ENCODE measurements at places on chromosomes 5 and 9.

DNA sequence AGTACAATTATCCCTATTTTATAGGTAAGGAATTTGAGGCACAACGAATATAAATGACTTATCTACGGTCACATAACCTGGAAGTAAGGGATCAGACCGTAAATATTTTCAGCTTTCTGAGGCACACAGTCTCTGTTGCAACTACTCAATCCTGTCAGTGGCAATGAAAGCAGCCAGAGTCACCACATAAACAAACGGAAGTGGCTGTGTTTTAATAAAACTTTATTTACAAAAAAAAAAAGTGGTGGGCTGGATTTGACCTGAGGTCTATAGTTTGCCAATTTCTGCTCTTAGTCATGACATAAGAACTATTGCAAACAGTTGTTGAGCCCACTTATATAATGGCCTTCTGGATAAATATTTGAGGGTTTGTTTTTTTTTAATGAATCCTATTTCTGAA, 29.6 kb downstream of the ZNF366 start:
- DNase-seq: no peak

- no peak for DNase-seq
These were observed 147.8 kb downstream of the OXCT1 start for GRCh38 chr5:41722359-41722950.

DNA sequence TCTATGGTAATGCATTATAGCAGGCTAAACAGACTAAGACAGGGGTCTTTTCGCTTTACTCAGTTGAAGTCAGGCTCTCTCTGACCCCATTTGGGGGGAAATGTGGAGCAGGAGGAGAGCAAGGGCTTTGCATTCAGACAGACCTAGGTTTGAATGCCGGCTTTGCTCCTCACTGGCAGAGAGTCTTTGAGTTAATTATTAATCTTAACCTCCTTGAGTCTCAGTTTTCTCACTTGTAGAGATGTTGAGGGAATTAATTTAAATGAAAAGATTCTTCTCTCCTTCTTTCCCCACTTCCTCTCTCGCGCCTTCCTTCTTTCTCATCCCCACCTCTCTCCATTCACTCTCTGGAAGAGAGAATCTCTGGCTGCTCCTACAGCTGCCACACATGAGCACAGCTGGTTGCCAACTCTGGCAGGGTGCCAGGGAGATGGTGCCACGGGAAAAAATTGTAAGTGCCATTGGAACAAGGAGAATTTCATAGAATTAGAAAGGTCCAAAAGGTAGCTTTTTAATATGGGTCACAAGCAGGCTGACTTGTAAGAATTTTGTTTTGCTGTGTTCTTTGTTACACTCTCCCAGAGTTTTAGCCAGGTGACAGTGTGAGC, 25.2 kb upstream of the GLRA1 start:
- no peak for DNase-seq

DNA sequence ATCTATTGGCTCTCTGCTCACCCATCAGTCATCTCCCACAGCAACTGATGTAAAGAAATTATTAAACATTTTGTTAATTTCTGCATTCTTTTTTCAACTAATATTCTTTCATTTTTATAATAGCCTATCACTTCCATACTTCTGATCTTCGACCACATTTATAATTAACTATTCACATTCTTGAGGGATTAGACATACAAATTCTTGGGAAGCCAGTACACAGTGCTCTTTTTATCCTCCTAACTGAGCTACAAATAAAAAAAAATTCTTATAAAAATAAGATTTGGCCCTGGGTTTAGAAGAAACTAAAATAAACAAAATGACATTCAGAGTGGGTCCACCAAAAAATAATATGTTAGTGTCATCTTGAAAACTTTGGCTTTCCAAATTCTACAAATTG, 103.7 kb upstream of the ITGA1 start:
- no peak for DNase-seq

GRCh38 chr5:94645053-94645452, 26.6 kb downstream of the SLF1 start:
- DNase-seq: no peak

GRCh38 chr5:136886608-136887007, 521.3 kb upstream of the TRPC7 start:
- peak; percentile 12 for DNase-seq

DNA sequence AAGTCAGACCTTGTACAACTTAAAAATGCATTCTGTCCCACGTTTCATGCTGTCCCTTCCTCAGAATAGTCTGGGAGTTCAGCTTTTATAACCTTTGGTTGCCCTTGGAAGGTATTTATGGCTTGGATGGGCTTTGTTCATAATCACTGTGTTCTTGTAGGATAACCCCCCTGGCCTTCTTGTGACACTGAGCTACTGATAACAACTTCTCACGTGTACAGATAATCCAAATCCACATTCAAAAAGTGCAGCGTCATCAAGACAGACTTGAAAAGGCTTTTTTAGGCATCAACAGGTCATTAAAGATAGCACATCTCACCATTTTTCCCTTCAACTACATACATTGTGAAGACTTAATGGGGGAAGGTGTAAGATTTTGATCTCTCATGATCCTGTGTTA, 42.0 kb downstream of the SLC1A3 start:
- no peak for DNase-seq

- DNase-seq: no peak
These were observed 10.9 kb upstream of the PHYHD1 start for GRCh38 chr9:128909859-128910258.

- DNase-seq: no peak
These were observed 154.1 kb downstream of the SNX18 start for GRCh38 chr5:54671681-54672080.

- DNase-seq: no peak
These were observed 208.7 kb downstream of the GADD45G start for GRCh38 chr9:89813482-89813881.

DNA sequence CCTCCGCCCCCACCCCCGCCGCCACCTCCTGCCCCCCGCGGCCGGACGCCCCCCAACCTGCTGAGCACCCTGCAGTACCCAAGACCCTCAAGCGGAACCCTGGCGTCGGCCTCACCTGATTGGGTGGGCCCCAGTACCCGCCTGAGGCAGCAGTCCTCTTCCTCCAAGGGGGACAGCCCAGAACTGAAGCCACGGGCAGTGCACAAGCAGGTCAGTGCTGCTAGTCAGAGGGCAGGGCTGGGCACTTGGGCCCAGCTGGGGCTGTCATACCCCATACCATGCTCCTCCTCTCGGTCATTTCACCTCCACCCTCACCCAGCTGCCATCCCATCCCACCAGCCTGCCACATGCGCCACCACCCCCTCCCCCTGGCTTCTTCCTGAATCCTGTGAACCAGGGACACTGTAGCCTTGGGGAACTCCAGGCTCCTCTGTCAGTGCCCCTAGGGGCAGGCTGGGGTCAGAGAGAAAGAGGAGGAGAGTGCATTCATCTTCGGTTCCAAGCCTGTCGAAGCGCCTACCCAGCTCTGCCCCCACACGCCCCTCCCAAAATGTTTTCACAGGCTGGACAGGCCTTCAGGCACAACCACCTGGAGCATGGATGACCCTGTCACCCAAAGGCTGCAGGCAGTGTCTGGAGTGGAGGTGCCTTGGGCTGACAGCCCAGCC, 122.0 kb downstream of the DAB2IP start:
- no peak for DNase-seq

DNA sequence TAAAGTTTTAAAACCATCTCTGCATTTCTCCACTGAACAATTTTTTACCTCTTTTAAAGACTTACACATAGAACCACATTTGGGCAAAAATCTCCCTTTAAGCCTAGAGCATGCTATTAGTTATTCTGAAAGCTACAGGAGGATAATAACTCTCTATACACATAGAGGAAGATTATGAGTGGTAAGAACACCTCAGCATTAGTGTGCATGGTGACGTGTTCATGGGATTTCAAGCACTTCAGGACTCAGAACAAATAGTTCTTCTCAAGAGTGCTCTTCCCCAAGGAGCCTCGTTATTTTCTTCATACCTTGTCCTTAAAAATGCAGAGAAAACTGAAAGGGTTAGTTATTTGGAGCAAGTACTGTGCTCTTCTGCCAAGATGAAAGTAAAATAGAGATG, 256.9 kb upstream of the TUSC1 start:
- peak; percentile 73 for DNase-seq

DNA sequence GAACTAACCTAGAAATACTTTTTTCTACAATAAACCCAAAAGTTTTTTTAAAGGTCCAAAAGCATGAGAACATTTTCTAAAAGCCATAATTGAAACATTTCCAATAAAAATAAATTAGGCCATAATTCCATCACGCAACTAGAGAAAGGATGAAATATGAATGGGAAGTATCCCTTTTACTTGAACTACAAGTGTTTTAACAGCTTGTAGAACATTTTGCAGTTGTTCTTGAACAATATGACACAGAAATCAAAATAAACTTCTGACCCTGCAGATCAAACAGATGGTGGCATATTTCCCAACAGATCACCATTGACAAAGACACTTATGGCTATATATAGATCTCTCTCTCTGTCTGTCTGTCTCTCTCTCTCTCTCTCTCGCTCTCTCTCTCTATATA, 624.4 kb downstream of the PSAT1 start:
- no peak for DNase-seq

Measured in RKO (cell line).